ENCODE measurements at places on chromosomes 16 and 17.

DNA sequence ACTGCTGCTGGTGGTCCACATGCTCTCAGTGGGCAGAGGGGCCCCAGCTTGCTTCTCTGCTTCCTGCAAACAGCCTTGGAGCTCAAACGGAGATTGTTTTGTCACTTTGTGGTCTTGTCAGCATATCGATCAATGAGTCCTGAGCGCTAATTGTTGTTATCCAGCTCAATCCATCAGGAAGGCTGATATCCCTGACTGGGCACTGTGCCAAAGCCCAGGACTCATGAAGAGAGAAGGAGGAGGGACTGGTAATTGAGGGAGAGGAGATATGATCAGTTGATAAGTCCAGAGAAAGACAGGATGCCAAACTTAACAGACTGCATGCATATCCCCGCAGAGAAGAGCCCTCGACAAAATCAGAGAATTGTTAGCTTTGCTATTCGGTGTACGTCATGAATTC lies 58.6 kb upstream of the DNAH9 start:
- no peak for DNase-seq

DNA sequence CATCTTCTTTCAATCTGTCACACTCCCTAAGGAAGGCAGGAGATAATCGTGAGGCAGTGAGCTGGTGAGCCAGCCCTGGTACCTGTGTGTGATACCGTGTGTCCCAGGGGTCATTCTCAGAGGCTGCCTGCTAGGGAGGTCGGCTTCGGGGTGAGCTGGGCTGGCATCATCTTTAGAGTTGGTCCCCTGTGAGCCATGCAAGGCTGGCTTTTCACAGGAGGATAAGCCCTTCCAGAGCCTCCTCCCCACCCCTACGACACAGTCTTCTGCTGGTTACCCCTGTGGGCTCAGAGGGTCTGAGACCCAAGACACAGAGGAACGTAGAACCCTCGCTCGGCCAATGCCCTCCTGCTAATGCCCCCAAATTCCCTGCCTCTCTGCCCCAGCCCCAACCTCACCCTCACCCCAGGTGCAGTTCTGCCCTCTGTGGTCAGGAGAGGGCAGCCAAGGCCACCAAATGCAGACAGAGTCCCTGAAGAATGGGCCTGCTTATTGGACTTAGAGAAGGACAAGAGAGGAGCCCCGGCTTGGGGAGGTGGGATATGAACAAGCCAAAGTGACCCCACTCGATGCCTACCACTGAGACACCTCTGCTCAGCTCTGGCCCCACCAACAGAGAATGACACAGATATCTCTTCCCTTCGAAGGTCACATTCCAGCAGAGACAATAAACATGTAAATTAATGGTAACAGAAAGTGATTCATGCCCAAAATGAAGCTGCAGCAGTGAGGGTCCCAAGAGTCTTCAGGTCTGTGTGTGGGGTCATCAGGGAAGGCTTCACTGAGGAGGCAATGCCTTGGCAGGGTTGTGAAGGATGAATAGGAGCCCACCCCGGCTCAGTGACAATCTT lies 80.8 kb upstream of the CCL1 start:
- DNase-seq, result peak; percentile 38

DNA sequence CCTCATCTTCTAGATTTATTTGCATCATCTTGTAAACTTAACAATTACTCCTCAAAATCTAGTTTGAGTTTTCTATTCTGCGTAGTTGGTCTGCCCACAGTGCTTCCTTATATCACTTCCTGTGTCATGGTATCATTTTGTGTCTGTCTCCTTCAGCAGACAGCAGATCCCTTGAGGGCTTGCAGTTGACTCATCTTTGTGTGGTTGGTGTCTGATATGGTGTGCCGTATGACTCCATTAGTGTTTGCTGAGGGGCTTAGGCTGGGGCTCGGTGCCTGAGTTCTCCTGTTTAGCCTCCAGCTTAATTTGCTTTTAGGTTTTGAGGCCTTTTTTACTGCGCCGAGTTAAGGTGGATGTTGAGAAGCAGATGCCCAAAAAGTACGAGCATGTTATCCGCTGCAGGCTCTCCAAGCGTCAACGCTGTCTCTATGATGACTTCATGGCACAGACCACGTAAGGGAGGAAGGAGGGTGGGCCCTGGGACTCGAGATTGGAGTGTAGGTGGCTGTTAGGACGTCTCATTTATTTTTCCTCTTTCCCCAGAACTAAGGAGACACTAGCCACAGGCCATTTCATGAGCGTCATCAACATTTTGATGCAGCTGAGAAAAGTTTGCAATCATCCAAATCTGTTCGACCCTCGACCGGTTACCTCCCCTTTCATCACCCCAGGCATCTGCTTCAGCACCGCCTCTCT lies 16.9 kb downstream of the SRCAP start:
- no peak for DNase-seq

DNA sequence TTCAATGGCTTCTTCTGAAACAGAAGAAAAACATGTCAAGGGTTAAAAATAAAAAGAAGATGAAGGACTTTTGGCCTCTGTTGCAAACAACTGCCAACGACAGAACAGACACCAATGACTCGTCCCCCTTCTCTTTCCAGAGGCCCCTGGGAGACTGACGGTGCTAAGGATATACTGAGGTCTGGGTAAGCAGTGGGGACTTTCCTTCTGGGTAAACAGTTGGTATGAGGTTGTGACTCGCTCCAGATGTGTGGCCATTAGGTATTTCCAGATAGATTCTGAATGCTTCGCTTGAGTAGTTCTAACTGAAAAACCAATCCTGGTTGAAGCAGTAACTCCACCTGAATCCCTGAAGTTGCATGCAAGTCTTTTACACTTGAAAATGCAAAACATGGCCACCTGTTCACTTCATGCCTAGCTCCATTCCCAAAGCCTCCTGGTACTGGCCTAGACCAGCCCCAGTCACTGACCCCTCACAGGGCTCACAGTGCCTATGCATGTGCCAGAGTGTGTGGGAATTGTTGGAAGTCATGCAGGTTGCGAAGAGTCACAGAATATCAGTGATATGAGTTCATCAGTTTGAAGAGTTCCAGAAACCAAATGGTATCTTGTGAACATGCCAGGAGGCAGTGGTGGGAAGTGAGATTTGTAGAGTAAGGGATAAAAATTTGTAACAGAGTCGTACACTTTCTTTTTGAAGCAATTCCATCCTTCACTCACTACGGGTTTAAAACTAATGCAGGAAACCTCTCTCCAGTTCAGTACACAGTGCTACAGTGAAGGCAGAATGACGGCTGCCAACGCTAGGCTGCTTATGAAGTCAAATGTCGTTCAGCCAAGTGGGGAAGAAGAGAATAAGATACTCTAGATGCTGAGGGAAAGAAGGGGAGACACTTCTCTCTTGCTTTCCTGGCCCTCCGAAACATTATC lies 217.8 kb downstream of the ZFHX3 start:
- DNase-seq, result no peak

DNA sequence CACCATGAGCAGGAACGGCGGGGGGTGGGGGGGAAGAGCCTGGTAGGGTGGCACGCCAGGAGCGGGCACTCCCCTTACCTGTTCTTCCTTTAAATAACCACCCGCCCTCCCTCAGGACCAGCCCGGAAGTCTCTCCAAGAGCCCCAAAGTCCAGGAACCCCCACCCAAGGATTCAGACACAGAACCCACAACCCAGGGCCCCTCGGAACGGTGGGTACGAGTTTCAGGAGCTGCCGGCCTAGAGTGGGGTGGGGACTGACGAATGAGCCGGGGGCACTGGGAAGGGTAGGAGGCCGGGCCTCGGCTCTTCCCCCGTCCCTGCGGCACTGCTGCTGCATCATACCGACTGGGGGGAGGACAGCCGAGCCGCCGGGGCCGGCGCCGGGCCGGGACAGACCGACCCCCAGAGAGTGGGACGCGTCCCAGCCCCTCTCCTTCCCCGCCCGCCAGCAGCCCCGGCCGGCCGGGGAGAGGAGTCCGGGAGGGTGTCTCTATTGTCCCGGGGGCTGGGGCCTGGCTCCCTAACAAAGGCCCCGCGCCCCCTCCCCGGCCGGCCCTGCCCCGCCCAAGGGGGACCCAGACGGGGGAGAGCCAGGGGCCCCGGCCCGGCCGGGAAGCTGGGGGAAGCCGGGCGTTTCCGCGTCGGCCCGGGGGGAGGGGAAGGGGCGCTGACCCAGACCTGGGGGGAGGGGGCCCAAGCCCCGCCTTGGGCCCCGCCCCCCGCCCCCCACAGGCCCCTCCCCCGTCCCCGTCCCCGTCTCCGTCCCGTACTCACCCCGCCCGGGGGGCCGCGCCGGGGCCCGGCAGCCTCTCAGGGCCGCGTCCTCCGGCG lies 747 bp downstream of the ATXN7L3 start:
- DNase-seq, result no peak

DNA sequence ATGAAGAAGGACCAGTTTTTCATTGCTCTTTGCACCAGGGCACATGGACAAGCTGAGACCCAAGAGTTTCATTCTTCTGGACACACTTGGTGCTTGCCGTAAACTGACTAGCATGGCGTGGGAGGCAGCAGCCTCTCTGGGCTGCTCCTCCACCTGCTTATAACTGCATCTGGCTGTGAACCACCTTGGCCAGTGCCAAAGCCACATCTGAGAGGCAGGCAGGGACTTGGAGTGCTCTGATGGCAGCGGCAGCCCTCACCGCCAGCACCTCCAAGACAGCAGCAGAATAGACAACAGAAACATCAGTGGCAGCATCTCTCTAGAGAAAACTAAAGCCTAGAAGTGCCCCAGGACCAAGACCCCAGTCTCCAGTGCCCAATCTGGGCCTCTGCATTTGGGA lies 4.7 kb downstream of the KRT37 start:
- no peak for DNase-seq

- no peak for DNase-seq
Observed at GRCh38 chr17:54785643-54786268, 114.9 kb upstream of the TOM1L1 start.
